NCI-H226 (cell line): ENCODE measurements at places on chromosomes 2 and 18.

GRCh38 chr18:23141104-23141999, 6.1 kb downstream of the CABLES1 start:
- peak; percentile 40 for DNase-seq

- DNase-seq: no peak
Measured at GRCh38 chr2:147524912-147525311, 319.9 kb upstream of the ACVR2A start.

- DNase-seq: no peak
Measured at GRCh38 chr18:3889121-3889520, 439.1 kb downstream of the TGIF1 start.

DNA sequence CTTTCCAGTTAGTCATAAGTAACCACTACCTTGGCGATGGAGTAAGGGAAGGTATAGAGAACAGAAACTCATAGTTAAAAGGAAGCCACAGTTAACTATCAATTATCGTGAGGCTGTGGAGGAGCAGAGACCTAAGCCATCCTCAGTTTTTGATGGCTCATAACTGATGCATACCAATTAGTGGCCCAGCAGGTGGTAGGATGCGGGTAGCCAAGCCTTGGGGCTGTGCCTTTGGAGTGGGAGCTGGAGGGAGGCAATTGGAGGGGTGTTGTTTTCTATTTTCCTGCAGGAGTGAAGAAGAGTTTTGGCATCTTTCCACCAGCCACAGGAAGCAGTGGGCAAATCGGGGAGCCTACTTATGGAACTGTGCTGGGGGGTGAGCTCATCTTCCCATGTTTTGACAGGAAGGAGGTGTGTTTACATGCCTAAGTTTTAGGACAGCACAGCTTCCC, 194.8 kb downstream of the TPGS2 start:
- DNase-seq: no peak

GRCh38 chr2:189178726-189179569, 613 bp downstream of the COL5A2 start:
- no peak for DNase-seq

- no peak for DNase-seq
Measured at GRCh38 chr18:5817816-5818215, 77.5 kb downstream of the TMEM200C start.

DNA sequence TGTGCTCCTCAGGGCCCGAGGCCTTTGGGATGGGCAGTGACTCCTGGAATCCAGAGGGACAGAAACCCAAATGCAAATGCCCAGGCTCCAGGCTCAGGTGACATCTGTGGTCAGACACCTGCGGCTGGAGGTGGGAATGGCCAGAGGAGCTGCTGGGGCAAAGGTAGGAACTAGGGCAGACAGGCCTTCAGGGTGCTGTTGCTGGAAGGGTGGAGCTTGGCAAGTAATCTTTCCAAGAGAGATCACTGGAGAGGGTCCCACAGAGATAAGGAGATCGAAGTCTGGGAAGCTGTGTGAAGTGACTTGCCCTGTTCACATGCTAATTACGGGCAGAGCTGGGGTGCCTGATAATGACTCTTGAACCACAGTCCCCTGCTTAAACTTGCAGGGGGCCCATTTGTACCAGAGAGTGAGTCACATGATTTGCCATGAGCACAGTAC, 82.4 kb downstream of the ACAA2 start:
- no peak for DNase-seq

DNA sequence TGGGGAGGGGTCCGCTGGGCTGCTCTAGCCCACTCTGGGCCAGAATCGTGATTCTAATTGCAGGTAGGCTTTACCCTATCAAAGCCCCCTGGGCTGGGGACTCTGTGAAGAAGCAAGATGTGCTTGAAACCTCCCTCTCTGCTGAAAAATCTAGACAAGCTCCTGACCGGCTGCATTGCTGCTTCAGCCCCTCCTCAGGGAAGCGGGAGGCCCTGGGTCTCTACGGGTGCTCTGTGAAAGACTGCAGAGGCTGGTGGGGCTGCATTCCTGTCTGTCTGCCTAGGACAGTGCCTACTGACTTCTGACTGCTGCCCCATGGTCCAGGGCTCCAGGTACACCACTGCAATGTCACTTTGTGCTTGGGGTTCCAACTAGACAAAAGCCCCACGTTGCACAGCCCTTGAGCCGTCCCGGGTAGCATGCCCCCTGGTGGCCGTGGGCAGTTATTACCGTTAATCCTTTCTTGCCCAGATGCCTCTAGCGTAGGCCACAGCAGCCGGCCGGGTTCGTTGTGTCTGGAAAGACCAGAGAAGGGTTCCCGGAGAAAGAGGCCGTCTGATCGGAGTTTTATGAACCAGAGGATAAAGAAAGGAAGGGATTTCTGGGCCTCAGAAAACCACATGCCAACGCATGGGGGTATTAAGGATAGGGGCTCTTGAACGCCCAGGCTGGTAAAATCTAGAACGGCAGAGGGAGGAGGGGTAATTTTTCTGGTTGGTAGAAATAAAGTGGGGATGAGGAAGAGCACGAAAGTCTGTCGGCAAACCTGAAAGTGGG, 15.9 kb upstream of the C1QL2 start:
- DNase-seq: no peak

GRCh38 chr2:97706112-97706511, 7.3 kb upstream of the ZAP70 start:
- no peak for DNase-seq

GRCh38 chr2:30034052-30034775, 112.6 kb upstream of the YPEL5 start:
- no peak for DNase-seq

- no peak for DNase-seq
Measured at GRCh38 chr2:212282671-212283261, 255.8 kb downstream of the ERBB4 start.

GRCh38 chr2:171550613-171551012, 28.3 kb downstream of the CYBRD1 start:
- DNase-seq: peak; percentile 65

- no peak for DNase-seq
Measured at GRCh38 chr2:159101755-159102489, 133.5 kb downstream of the TANC1 start.

GRCh38 chr2:11407413-11407812, 58.5 kb downstream of the E2F6 start:
- DNase-seq: no peak

- no peak for DNase-seq
Measured at GRCh38 chr2:74079522-74080341, 68.0 kb downstream of the BOLA3 start.

DNA sequence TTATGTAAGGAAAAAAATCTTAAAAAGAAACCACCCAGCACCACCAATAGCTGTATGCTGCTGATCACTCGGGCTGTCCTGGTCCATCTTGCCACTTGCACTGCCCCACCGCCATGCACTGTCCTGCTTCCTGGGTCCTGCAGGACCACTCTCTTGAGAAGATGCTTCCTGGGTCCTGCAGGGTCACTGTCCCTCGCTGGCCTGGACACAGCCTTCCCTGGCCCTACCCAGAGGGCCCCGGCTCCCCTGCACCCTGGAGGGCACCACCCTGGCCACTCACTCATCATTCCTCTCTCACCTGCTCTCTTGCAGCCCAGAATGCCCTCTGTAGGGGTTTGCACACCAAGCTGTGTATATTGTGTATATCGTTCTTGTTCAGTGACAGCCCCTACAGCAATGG, 2.4 kb upstream of the OTOS start:
- no peak for DNase-seq

GRCh38 chr2:96523659-96524481, 12.7 kb upstream of the ARID5A start:
- DNase-seq: no peak

- no peak for DNase-seq
Measured at GRCh38 chr2:41905597-41906337, 142.1 kb upstream of the PKDCC start.

DNA sequence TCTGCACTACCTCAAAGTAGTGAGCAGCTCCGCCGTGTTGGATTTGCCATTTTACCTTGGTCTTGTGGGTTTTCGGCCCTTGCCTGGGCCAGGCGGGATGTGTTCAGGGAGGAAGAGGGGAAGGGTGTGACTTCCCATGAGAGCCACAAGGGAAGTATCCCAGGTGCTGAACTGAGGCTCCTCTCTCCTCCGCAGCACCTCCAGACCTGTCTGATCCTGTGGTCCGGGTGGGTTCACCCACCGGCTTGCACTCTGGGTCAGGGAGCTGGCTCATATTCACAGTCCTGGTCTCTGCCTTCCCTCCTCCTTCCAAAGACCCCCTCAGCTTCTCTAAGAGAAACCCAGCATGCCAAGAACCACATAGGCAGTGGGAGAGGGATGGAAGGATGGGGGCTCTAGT, 235.8 kb downstream of the SEPTIN10 start:
- DNase-seq: no peak

DNA sequence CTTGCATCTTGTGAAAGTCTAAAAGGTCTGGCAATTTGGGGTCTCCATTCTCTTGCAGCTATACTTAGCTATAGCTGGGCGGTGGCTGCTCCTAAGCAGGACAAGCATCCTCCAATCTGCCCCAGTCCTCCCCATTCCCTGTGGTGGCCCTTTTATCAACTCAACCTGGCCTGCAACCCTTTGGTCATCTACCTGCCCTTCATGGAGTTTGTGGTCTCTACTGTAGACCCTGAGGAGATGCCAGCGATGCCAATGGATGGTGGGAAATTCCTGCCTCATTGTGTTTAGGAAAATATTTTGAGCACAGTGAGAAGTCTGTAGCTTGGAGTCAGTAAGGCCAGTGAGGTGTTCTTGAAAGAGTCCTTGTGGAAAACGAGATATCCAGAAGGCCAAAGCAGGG, 143.4 kb downstream of the CAPN13 start:
- DNase-seq: no peak

DNA sequence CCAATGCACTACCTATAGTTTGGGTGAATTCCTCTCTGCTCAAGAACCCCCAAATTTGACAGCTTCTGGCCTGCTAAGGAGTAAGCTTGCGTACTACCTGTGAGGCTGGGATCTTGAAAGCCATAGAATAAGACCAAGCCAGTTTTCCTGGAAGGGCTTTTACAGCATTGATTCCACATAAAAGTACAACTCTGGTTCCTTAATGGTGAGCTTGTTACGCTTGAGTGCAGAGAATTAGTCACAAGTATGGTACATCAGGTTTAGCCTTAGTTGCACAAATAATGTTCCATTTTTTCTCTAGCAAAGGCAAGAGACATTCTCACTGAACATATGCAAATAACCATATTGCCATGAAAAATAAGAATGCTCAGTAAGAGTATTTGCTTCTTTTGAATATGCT, 39.1 kb upstream of the STK39 start:
- no peak for DNase-seq

DNA sequence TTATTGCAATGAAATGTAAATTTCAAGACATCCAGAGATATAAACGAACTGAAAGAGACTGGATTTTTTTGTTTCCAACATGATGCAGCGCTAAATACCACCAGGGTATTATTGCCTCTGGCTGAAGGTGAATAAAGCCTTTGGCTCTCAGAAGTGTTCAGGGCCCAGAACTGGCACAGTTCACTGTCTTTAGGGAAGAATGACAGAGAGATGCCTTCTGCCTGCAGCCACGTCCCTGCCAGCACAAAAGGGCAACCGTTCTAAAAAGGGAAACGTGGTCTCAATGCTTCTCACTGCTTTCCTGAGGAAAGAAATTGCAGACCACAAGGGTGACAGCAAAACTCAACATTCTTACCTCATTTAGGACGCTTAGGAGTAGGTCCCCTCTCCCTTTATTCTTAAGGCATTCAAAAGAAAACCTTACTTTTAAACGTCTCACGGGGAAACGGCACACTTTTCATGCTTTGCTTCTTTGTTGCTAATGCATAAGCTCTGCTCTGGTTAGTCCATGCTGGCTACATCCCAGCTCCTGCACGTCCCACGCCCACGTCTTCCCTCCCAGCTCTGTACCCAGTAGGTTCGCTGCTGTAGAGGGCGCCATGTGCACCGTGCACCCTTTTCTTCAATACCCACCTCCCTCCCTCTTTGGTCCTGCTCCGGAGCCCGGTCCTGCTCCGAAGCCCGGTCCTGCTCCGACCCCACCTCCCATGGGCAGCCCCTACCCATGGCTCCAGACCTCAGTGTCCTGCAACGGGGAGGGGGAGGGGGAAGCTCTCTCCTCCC, 171.0 kb downstream of the HRH4 start:
- DNase-seq: no peak

GRCh38 chr2:236008006-236008405, 160.2 kb downstream of the GBX2 start:
- no peak for DNase-seq

- no peak for DNase-seq
Measured at GRCh38 chr2:160816916-160817499, 323.4 kb upstream of the RBMS1 start.

GRCh38 chr2:72034353-72035095, 113.1 kb downstream of the CYP26B1 start:
- no peak for DNase-seq

DNA sequence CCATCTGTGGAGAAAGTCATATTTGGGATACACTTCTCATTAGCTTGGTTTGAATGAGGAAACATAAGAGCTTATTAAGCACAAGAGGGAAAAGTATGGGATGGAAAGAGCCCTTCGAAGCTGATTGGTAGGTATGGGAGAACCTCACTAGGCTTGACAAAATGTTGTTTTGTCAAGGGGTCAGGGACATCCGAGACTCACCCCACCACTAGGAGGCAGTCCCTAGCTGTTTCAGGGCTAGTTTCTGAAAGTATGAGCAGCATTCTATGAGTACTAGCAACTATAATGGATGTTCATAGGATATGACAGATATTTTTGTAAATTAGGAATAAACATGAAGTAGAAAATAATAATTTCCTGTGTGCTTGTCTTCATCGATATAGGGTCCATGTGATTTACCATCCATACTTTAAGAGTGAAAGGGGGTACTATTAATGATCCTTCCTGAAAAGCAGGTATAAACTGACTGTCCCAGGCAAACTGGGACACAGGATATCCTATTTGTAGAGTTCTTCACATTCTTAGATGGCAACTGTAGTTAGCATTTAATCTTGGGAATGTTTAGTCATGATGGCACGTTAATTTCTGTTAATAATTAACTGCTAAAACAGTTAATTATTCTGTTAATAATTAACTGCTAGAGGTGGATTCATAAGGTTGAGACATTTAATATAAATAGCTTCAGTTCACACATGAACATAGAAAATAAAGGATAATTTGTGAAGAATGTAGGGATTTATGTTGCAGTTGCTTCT, 28.4 kb downstream of the OTX1 start:
- peak; percentile 33 for DNase-seq

- DNase-seq: no peak
Measured at GRCh38 chr2:33136056-33136455, 189.3 kb downstream of the LTBP1 start.

- no peak for DNase-seq
Measured at GRCh38 chr18:8413751-8414150, 195.5 kb upstream of the RAB12 start.

DNA sequence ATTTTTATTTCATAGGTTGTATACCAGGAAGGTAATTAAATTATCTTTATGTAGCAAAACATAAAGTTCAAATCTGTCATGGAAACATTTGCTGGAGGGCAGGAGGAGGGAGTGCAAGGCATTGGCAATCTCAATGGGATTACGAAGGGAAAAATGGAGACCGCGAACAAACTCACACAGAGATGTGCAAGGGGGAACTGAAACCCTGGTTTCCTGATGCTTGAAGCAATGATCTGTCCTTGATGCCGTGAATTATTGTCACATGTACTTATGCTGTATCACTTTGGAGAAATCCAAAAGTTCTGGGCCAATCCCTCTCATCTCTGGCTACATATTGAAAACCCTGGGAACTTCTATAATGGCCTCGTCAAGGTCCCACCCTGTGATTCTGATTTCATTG, 65.0 kb upstream of the MFF start:
- no peak for DNase-seq
